Sigmoid colon (tissue), 7 donors: ENCODE measurements at places on chromosomes 7 and 10. TPM values are rescaled to one million over a fixed set of nuclear protein-coding genes. Genes with fewer than 3 reads are reported as not detected.

- no peak for DNase-seq
Observed at GRCh38 chr7:94295850-94296249, 98.8 kb upstream of the COL1A2 start.

Gene EVX1
- total RNA-seq, result not detected

Gene AKR1E2
- total RNA-seq, result 12.0 TPM

DNA sequence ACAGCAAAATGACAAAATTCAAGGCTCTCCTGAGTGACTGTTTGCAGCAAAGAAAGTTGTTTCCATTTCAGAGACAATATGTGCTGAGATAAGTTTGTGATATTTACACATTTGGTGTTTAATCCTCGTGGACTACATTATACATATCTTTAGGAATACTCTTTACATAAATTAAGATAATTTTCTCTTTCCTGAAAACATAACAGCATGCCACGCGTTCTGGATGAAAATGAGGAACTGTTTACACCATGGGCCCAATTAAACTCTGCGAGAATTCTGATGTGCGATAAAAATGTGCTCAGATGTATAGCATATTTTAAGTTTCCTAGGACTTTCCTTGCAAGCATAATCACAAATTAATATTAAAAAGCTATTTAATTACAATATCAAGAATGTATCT is 26.4 kb downstream of the PTPRE start:
- no peak for DNase-seq

Gene NUTM2B
- total RNA-seq, result 0.82 TPM

Gene DRGX
- total RNA-seq, result not detected

DNA sequence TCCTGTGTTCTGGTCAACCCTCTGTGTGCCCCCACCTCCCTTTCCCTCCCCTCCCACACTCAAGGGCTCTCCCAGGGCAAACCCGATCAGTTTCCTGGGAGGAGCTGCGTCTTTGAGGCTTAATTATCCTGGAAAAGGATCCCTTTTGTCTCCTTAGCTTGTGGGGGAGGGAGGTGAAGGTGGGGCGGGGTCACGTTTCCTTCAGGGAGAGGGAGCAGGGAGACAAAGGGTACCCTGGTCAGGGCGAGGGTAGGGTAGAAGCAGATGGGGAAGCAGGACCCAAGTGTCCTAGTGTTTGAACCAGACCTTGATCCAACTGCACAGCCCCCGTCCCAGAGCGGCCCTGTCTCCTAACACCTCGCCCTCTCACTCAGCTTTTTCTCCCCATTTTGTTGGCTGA is 90.1 kb downstream of the HIF1AN start:
- no peak for DNase-seq

Gene DNMBP
- 15.7 TPM for total RNA-seq

GRCh38 chr7:152664636-152665035 is 11.3 kb downstream of the XRCC2 start:
- DNase-seq, result no peak

DNA sequence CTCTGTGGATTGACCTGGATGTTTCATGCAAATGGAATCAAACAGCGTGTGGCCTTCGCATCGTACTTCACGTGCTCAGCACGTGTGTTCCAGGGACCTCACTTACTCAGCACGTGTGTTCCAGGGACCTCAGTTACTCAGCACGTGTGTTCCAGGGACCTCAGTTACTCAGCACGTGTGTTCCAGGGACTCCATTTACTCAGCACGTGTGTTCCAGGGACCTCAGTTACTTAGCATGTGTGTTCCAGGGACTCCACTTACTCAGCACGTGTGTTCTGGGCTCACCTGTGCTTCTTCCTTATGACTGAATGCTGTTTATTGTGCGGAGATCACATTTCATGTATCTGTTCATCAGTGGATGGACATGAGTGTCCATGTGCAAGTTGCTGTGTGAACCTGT is 22.0 kb downstream of the INPP5A start:
- DNase-seq, result peak; percentile 47

DNA sequence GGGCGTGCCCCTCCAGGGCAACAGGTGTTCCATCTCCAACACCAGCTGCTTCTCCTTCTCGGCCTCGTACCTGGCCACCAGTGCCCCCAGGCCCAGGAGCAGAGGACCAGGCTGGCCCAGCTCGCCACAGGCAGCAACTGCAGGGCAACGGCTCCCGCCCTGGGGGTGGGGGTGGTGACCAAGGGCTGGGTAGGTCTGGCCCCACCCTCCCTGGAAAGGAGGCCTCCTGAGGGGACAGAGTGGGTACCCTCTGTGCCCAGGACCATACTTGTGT is 22.1 kb upstream of the DRGX start:
- no peak for DNase-seq

Gene PNLIPRP2
- not detected for total RNA-seq

GRCh38 chr7:143487566-143487965 is 9.9 kb downstream of the TAS2R41 start:
- peak; percentile 74 for DNase-seq

GRCh38 chr7:147885869-147886268 is 704.7 kb upstream of the C7orf33 start:
- no peak for DNase-seq

Gene DKK1
- 2.8 TPM for total RNA-seq

Gene TET1
- 6.4 TPM for total RNA-seq

GRCh38 chr10:43808136-43808535 is 159.5 kb upstream of the ZNF32 start:
- DNase-seq, result no peak

DNA sequence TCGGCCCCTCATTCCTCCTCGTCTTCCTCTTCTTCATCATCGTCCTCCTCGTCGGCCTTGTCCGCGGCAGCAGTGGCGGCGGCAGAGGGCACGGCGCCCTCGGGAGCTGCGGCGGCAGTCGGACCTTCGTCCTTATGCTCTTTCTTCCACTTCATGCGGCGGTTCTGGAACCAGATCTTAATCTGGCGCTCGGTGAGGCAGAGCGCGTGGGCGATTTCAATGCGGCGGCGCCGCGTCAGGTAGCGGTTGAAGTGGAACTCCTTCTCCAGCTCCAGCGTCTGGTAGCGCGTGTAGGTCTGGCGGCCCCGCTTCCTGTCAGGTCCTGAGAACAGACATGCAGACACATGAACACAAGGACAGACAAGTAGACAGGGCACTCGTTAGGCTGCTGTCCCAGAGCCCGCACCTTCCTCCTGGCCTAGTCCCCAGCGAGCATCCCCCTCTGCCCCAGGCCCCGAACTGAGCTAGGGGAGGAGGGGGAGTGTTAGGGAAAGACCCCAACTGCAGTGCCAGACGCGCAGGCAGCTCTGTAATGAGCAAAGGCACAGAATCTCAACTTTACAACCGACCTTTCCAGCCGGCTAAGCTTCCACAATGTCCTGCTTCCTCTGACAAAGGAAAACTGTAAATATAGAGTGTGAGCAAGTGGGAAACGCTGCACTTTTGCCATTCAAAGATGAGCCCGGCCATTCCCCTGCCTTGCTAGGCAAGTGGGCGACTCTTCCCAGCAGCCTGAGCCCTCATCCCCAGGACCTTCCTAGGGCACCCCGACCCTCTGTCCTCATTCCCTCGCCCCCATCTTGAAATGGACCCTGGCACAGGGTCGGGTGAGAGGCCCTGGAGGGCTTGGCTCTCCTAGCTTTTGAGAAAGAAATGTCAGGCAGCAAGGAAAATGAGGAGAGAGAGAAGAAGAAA is 1.3 kb downstream of the HOXA7 start:
- peak; percentile 68 for DNase-seq

DNA sequence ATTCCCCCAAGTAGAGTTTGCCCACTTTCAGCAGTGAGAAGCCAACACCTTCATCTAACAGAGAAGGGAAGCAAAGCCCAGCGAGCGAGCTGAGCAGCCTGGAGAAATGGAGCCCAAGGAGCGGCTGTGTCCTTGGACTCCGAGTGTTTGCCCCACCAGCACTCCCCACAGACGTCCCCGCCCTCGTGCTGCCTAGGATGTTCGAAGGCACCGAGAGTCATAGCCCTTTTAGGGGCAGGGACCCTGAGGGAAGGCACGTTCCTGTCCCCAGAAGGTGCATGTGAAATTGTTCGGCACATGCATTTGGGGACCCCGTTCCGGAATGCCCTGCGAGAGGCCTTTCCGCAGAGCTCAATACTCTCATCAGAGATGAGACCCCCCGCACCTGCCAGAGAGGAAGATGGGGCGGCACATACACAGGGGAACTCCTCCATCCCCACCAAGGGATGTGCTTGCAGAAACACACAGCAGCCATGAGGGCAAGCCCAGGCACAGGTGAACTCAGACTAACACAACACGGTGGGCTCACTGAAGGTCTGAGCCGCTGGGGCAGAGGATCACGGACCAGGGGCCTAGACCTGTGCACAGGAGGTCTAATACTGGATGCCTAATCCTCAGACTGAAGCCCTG is 131.0 kb downstream of the DLG5 start:
- DNase-seq, result no peak

- no peak for DNase-seq
Observed at GRCh38 chr7:101538596-101539459, 90.3 kb downstream of the MYL10 start.

- no peak for DNase-seq
Observed at GRCh38 chr7:101905203-101905865, 87.9 kb downstream of the CUX1 start.

DNA sequence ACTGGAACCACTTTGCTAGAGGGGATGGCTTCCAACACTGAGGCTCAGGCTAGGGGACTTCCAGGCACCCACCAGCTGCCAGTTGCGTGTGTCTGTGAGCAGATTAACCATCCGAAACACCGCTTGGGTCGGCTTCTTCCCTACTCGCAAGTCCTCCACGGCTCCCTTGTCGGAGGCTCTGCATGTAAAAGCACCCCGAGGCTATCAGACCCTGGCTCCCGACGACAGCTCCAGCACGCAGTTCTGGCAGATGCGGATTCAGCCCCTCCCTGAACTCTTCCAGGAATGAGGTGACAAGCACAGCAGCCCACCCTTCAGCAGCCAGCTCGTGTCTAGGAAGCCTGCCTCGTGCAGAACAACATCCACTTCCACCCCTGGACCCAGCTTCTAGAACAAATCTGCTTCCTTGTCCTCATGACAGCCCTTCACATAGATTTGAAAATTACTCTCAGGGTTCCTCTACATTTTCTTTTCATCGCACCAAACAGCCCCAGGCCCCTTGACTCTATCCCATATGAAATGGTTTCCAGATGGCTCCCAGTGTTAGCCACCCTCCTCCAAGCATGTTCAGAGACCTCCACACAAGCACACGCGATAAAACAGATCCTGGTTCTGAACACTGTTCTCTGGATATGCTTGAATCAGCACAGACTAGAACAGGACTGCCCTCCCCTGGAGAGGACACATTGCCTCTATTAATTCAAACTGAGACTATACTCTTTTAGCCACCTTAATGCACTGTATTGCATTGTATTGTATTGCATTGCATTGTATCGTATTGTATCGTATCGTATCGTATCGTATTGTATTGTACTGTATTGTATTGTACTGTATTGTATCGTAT is 44.6 kb downstream of the SLIT1 start:
- peak; percentile 27 for DNase-seq

- DNase-seq, result no peak
Observed at GRCh38 chr7:99398891-99399445, 9.4 kb downstream of the PDAP1 start.

GRCh38 chr7:105794741-105795729 is 81.4 kb downstream of the ATXN7L1 start:
- DNase-seq, result peak; percentile 77

DNA sequence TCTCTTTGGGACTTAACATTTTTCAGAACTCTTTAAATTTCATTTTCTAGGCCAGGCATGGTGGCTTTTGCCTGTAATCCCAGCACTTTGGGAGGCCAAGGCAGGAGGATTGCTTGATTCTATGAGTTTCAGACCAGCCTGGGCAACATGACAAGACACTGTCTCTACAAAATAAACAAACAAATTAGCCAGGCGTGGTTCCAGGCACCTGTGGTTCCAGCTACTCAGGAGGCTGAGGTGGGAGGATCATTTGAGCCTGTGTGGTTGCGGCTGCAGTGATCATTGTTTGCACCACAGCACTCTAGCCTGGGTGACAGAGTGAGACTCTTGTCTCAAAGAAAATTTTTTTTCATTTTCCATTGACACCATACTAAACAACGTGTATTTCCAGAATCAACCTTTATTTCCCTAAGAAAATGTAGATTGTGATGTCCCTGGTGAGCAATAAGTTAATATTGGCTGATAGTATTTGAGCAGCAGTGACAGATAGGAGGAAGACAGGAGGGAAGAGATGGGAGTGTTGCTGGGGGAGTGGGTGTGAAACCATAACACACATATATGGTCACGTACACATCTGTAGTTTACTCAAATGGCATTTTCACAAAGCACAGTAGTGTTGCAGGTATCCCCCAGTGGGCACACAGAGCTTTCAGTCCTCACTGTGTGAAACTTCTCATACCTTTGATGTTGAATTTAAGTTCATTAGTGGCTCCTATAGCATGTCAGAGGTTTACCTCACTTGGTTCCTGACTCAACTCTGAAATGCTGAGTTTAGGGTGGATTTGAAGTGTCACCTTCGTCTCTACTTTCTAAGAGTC is 205.6 kb downstream of the AUTS2 start:
- DNase-seq, result no peak

Gene DUSP5
- 11.6 TPM for total RNA-seq

Gene ABCB1
- 5.3 TPM for total RNA-seq
